ENCODE measurements at places on chromosomes 1 and 21.

- DNase-seq: no peak
Observed at GRCh38 chr1:15295696-15296095, 48.7 kb downstream of the FHAD1 start.

- DNase-seq: no peak
Observed at GRCh38 chr1:198196630-198197029, 39.8 kb downstream of the NEK7 start.

DNA sequence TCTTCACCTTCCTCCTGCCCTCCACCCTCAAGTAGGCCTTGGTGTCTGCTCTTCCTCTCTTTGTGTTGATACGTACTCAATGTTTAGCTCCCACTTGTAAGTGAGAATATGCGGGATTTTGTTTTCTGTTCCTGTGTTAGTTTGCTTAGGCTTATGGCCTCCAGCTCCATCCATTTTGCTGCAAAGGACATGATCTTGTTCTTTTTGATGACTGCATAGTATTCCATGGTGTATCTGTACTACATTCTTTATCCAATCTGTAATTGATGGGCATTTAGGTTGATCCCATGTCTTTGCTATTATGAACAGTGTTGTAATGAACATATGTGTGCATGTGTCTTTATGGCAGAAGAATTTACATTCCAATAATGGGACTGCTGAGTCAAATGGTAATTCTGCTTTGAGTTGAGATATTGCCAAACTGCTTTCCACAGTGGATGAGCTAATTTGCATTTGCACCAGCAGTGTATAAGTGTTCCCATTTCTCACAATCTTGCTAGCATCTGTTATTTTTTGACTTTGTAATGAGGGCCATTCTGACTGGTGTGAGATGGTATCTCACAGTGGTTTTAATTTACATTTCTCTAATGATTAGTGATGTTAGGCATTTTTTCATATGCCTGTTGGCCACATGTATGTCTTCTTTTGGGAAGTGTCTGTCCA lies 272.7 kb downstream of the SDCCAG8 start:
- DNase-seq: no peak

DNA sequence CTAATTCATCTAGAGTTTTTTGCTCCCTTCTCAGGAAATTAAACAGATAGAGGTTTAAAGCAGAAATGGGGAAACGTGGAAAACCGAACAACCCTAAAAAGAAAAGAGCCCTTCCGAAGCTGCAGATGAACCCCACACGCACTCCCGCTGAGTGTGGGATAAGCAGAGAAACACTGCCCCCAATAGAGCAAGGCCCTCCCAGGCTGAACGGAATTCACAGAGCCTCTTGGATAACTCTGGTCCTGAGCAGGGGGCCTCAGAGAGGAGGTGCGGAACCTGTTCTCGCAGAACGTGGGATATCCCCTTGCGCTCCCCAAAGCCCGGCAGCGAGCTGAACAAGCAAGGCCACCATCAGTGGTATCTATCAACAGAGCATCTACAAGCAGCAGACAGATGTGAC lies 44.9 kb downstream of the SSBP3 start:
- no peak for DNase-seq

GRCh38 chr1:16063226-16063829 lies 10.1 kb downstream of the FAM131C start:
- DNase-seq: no peak

DNA sequence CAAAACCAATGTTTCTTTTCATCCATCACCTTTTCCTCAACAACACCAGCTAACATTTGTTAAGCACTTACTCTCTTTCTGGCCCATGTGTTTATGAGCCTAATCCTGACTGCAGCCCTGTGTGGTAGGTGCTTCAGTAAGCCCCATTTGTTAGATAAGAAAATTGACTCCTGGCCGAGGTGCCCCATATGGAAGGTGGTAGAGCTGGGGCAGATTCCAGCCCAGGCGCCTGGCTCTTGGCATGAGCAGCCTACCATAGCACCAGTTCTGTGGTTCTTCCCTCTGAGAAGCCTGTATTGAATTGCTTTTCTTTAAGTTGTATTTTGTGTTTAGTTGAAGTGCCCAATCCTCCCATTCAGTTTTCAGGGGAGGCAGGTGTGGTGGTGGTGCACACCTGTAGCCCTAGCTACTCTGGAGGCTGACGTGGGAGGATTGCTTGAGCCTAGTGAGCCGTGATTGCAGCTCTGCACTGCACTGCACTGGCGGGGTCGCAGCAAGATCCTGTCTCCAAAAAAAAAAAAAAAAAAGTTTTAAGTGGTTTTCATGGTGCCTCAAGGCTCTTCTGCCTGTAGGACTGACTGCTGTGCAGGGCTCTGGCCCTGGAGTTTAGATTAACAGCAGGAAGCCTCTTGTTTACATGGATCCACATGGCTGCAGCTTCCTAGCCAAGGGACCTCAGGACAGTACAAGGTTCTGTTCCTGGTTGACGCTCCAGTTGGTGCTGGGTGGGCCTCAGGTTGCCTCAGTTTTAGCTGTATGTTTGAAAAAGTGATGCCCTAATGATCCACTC lies 125.9 kb downstream of the MRPS6 start:
- no peak for DNase-seq

GRCh38 chr1:58477390-58477789 lies 69.1 kb downstream of the OMA1 start:
- no peak for DNase-seq

GRCh38 chr1:226047495-226047894 lies 15.0 kb upstream of the H3-3A start:
- no peak for DNase-seq

DNA sequence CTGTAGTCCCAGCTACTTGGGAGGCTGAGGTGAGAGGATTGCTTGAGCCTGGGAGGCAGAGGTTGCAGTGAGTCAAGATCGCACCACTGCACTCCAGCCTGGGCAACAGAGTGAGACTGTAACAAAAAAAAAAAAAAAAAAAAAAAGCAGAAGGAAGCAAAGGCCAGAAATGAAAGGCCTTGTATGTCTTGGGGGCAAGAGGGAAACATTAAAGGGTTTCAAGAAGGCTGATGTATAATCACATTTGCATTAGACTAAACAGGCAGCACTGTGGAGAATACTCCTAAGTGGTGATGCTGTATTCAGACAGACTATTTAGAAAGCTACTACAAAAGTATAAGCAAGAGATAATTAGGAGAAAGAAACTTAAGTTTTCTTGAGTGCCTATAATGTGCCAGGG lies 10.4 kb downstream of the ANP32E start:
- no peak for DNase-seq

DNA sequence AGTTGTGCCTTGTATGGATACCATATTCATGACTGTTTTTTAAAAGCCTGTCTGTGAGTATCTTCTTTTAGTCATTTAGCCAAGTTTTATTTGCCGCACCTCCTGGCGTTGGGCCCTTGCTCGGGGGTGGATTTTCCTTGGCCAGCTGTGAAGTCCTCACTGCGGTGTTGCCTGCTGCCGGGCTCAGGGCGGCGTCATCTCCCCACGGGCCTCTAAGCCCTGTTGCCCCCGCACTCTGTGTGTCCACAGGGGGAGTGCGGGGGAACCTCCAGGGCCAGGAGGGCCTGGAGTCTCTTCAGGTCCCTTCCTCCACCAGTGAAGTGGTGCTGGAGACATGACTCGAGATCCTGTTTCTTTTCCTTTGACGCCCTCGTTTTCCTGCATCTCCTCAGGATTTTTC lies 65.8 kb upstream of the DIP2A start:
- no peak for DNase-seq

DNA sequence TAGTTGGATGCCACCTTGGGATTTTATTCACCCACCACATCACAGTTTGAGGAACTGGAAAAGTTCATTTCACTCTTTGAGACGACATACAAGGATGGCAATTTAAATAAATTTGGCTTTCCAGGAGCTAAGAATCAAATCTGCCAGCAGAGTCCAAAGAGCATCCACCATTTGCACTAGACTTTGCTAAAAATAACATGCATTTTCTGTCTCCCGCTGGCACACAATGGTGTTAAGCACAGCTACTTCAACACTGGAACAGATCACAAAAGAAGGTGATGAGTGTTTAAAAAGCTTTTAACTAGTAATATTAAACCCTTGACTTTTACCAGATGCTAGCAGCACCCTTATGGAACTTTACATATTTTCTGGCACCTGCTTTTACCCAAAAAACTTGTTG lies 44.6 kb downstream of the MAEL start:
- no peak for DNase-seq

DNA sequence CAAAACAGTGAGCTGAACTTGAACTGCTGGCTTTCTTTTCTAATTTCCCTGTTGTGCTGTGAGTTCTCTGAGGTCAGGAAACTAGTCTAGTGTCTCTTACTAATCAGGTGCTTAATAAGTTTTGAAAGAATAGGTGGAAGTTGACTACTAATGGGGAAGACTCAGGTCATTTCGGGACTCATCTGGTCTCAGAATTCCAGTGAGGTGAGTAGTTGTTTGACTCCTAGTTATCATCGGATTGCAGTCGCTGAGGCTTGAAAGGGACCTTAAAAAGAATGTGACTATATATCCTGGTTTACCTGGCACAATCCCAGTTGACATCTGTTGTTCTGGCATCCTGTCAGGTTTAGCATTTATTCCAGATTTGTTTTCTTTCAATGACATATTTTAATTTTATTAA lies 81.4 kb upstream of the SPAG17 start:
- DNase-seq: no peak

DNA sequence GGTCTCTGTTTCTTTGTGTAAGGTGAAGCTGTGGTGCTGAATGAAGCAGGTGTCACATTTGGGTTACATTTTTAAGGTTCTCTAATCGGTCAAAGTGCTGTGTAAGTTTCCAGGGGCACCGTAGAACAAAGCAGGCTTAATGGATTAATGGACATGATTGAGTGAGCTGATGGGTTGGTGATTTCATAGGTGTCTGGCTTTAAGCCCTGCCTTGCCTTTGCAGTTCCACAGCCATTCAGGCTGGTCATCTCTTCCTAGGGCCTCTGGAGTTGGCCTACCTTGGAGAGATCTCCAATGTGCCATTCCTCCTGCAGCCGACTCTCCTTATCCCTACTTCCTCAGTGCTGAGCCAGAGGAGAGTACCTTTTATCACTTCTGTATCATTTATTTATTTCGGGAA lies 15.2 kb downstream of the GALNT2 start:
- DNase-seq: no peak
